ENCODE measurements at places on chromosomes 7 and 10.
A peak's percentile ranks its signal among the peaks of the same experiment; 100 is the strongest.

DNA sequence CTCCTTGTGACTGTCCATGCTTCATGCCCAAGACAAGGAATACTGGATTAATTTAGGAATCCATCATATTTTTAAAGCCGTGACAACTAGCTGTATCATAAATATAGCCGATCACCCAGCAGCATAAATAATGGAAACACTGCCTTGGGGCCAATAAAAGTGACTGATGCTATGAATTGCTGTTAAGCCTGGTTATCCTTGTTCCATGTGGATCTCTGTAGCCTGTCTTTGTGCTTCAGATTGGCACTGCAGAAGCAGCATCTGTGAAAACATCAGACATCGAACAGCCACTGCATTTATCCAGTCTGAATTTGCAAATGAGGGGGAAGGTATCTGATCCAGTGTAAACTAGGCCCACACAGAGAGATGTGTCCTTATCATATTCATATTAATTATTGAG, 1181.8 kb downstream of the SORCS1 start:
- no peak for DNase-seq

- DNase-seq = no peak
These were observed 23.9 kb downstream of the GLI3 start for GRCh38 chr7:42213093-42213492.

DNA sequence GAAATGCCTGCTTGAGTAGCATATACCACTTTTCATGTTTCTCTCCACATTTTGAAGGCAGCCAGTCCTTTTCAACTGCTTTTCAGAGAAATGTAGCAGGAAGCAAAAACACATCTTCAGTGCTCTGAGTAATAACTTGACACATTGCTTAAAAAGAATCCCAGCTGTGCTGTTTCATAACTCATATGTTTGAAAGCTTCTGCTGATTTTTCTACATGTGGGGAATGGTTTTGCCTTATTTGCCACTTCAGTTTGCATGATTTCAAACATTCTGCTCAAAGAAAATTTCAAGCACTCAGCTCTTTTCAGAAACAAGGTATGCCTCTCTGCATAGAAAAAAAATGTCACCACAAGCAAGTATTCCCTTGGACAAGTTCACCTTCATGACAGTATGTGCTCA, 732.8 kb downstream of the POM121L12 start:
- no peak for DNase-seq

DNA sequence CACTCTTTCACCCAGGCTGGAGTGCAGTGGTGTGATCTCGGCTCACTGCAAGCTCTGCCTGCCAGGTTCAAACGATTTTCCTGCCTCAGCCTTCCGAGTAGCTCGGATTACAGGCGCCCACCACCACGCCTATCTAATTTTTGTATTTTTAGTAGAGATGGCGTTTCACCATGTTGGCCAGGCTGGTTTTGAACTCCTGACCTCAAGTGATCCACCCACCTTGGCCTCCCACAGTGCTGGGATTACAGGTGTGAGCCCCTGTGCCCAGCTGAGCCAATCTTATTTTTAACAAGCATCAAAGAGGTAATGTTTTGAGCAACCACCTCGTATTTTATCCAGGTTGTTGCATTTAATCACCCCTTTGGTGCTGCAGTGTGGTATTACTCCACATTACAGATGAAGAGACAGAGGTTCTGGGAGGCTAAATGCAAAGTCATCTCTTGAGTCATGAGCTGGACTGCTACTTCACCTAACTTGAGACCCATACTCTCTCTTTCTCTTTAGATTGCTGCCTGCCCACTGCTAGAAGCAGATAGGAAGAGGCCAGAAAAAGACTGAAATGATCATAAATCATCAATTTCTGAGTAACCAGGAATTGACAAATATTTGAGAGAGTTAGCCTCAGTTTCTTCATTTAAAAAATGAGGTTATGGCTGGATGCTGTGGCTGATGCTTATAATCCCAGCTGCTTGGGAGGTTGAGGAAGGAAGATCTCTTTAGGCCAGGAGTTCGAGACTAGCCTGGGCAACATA, 116.2 kb downstream of the CAMK1D start:
- no peak for DNase-seq

GRCh38 chr7:152341039-152341913, 94.5 kb downstream of the KMT2C start:
- no peak for DNase-seq

GRCh38 chr10:15346440-15347141, 24.5 kb downstream of the FAM171A1 start:
- DNase-seq = no peak

- DNase-seq = no peak
These were observed 91.5 kb downstream of the DIP2C start for GRCh38 chr10:597976-598375.

GRCh38 chr7:30133736-30134610, 813 bp upstream of the MTURN start:
- DNase-seq = no peak

GRCh38 chr7:150368884-150369747, 494 bp downstream of the REPIN1 start:
- DNase-seq = no peak

DNA sequence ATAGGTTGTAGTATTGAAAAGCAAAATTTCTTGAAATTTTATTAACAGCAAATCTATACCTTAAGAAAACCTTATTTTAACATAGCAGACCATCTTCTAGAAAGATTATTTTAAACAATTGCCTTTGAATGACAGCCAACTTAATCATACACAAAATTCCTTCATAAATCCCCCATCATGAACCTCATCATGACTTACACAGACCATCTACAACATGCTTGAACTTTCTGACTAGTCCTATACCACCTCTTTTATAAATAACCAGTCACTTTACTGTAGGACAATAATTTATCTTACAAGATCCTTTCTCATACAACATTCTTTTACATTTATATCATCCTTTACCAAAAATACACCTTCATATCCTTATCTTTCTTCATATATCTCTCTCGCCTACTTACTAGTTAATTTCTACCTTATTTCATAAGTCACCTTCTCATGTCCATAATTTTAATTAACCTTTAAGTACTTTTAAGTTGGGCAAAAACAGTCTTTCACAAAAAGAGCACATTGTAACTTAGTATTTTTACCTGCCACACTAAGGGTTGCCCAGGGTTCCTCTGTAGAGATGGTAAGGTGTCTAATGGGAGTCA, 16.6 kb upstream of the PTN start:
- no peak for DNase-seq

- no peak for DNase-seq
These were observed 342.3 kb upstream of the BMPER start for GRCh38 chr7:33562996-33563395.

- DNase-seq = no peak
These were observed 191.0 kb downstream of the DGKI start for GRCh38 chr7:137655804-137656203.

GRCh38 chr10:126455766-126456405, 67.6 kb upstream of the ADAM12 start:
- no peak for DNase-seq

- DNase-seq = no peak
These were observed 30.0 kb upstream of the SRGN start for GRCh38 chr10:69057951-69058297.

DNA sequence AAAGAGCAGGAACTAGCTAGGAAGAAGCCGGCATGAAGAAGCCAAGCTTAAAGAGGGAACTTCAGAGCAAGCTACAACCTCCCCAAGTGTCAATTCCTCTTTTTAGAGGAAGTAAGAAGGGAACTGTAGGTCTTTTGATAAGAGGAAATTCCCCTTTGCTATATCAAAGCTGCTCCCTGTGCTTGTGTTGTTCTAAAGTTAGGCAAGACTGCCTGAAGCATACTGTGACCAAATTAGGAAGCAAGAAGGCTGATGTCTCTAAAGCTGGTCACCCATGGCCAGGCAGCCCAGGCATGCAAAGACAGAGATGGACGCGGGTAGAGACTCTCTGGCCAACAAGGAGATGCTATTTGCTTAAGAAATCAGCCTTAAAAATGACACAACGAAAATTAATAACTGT, 87.9 kb downstream of the RNF216 start:
- DNase-seq = peak; percentile 76

DNA sequence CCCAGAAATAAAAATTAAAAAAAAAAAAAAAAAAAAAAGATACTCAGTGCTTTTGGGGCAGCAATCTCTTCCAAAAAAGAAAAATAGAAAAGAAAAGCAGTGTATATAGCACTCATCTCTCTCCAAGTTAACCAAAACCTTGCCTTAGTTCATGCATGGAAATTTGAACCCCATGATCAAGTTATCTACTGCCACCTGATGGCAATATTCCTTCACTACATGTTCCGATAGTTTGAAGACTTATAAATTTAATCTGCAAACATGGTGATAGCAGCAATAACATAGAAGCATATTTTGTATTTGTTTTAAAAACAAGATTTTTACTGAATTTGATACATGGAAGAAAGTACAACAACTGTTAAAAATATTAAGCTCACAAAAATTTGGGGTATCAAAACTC, 48.6 kb upstream of the SLIT1 start:
- no peak for DNase-seq

DNA sequence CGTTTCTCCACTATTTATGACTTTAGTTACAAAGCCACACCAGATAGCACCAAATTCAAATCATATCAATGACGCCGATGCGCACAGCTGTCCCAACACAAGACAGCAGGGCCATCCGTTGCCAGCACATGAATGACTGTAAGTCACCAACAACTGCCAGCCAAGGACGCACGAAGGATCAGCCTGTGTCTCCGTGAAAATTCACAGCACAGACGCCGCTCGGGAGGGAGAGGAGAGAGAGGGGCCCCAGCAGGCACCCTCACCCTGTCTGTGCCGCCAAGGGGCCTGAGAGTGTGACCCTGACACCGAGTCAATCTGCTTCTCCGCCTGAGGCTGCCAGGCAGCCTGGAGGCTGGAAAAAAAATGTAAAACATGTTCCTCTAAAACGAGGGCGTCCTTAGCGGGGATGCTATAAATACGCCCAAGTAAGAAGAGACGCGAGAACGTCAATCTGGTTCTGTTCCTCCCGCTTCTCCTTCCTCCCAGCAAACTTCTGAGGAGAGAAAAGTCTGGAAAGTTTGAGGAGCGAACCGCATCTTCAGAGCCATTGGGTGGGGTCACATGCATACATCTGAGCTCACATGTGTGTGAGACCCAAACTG, 111.2 kb downstream of the PTPRN2 start:
- no peak for DNase-seq

DNA sequence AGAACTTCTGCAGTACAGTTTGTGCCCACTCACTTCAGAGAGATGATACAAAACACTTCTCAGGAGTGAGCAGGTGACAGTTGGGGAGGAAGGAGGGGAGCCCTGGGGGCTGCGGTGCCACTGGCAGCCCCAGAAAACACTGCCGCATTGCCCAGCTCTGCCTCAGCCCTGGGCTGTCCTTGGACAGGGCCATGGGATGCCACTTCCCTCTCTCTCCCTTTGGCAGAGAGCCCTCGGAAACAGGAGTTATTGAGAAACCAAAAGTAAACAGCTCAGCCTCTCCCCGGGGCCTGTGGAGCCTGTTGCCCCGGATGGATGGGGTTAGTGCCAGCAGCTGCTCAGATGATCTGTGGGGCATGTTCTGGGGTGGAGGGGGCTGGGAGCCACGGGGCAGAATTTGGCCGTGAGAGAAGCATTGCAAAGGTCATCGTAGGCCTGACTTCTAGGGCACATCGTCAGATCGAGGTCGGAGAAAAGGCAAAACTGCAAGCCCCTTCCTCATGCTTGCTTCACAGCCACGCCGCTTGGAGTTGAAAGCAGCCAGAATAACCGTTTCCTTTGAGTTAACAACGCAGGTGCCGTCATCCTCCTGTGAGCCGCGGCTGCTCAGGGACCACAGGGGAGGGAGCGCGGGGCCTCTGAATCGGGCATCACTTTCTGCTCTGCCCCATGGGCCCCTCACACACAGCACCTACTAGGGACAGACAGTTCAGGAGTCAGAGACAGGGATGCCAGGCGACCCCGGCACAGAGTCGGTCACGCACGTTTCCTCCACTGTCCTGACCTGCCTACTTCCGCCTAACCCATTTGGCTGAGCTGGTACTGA, 256.4 kb downstream of the CAMK1D start:
- no peak for DNase-seq

DNA sequence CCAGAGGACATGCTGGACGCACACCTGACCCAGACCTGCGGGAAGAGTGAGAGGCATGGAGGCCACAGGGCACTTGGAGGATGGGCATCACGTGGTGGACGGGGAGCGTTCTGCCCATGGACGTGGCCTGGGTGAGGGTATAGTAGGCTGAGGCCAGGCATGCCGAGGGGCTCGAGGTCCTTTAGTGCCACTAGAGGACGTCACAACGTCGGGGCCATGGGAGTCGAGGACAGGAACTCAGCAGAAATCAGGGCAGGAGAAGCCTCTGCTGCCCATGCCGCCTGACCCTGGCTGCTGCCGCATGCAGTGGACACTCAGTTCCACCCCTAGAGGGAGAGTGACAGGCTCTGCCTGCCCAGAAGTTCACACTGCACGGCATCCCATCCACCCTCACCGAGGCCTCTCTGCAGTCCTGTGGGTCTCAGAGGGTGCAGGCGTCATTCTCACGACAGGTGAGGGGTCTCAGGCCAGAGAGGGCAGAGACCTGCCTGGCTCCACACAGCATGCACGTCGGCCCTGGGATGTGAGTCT, 198.7 kb downstream of the ADARB2 start:
- DNase-seq = no peak

DNA sequence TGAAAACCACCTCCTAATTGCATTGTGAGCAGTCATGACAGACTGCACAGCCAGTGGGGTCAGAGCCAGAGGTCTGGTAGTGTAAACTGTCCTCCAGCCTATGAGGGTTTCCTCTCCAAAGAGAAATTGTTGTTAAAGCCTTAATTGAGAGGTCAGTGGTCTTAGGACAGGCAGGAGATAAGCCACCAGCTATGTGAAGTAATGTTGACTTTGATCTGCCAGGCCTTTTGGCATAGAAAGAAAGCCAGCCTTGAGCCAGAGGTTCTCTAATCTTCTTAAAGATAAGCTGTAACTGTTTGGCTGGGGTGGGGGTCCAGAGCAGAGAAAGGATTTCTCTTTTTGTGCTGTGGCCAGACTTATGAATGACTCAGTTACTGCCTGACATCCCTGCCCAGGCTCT, 248.4 kb downstream of the WDR11 start:
- DNase-seq = no peak

DNA sequence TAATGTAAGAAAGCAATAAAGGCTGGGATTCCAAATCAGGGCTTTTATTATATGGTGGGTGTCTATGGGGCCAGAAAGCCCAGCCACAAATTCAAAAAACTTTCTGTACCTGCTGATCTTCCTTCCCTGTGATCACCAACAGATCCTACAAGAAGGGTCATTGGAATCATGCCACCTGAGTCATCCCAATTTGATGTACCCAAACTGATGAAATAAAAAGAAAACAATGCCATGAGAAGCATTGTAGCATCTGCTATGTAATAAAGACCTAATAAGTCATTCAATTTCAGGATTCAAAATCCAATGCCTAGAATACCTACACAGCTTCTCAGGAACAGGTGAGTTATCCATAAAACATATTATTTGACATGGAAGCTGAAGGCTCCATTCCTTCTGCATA, 228.8 kb downstream of the DKK1 start:
- DNase-seq = no peak
